Activated naive CD4-positive, alpha-beta T cell (primary cell): ENCODE measurements at places on chromosomes 3 and 15.

DNA sequence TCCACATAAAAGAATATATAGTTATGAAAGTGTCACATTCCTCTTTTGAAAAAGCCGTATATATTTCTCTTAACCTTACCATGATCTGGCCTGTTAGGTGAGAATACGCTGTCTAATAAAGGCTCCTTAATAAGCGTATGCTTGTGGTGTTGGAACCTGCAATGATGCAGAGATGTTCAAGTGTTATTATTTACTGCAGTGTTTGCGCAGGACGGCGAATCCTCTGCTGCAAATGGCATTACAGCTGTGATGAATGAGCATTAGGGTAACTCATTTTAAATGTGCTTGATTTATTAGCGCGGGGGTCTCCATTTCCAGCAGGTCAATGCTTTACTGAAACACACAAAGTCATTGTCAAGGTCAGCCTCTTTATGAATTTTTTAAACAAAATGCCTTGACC is 94.6 kb downstream of the CDIN1 start:
- DNase-seq: no peak

DNA sequence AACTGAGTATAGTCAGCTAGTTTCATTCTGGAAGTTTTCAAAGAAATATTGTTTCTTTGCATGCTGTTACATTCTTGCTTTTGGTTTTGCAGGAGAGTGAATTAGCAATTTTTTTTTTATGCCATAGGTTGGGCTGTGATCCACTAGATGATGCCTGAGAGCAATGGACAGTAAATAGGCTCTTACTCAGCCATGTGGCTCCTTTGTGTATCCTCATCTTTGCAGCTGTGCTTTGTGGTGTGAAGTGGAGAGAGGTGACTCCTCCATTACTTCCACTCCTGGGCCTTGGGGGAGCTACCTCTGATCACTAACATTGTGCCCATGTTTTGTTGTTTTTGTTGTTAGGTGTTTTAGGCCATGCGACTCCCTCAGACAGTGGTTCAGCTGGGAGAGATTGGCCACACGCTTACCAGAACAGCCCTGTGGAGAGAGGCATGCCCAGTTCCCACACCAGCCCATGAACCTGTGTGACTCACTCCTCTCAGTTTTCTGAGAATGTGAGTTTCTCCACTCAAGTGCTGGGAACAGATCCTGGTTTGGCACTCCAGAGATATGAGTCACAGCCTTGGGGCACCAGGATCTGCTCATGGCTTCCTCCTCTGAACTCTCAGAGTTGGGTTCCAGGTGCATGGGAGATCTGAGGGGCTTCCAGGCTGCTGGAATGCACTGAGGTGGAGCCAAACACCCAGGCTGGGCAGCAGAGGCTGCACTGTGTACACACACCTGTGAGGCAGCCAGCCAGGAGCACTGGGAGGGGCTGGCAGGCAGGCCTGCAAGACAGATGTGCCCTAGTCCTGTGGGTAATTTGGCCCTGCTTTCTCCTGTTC is 785.3 kb downstream of the ROBO2 start:
- DNase-seq: no peak

DNA sequence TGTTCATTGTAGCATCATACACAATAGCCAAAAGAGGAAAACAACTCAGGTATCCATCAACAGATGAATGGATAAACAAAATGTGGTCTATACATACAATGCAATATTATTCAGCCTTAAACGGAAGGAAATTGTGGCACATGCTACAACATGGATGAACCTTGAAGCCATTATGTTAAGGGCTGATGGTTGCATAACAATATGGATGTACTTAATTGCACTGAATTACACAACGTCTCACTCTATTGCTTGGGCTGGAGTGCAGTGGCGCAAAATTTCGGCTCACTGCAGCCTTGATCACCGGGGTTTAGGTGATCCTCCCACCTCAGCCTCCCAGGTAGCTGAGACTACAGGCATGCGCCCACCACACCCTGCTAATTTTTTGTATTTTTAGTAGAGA is 7.0 kb upstream of the TMEM62 start:
- no peak for DNase-seq

DNA sequence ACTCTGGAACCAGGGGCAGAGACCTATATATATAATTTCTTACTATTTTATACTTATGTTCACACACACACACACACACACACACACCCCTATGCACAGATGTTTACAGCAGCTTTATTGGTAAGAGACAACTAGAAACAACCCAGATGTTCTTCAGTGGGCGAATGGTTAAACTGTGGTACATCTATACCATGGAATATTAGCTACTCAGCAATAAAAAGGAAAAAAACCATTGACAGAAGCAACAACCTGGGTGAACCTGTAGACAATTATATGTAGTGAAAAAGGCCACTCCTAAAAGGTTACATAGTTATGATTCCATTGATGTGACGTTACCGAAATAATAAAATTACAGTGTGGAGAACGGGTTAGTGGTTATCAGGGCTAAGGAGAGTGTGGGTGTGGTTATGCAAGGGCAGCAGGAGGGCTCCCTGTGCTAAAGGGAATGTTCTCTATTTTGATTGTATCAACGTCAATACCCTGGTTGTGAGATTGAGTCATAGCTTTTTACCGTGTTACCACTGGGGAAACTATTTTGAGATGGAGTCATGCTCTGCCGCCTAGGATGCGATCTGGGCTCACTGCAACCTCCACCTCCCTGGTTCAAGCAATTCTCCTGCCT is 85.5 kb downstream of the FLNB start:
- no peak for DNase-seq

DNA sequence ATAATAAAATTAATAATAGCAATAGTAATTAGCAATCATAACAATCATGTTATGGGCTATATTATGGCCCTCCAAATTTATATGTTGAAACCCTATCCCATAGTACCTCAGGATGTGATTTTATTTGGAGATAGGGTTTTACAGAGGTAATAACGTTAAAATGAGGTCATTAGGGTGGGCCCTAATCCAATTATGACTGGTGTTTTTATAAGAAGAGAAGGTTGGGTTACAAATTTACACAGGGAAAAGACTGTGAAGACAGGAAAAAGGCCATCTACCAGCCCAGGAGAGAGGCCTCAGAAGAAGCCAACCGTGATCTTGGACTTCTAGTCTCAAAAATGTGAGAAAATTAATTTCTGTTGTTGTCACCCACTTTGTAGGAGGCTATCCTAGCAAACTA is 353.1 kb downstream of the CHL1 start:
- no peak for DNase-seq
